ENCODE measurements at places on chromosomes 3 and 15.

- no peak for DNase-seq
Measured at GRCh38 chr15:71538181-71538580, 272.2 kb upstream of the NR2E3 start.

DNA sequence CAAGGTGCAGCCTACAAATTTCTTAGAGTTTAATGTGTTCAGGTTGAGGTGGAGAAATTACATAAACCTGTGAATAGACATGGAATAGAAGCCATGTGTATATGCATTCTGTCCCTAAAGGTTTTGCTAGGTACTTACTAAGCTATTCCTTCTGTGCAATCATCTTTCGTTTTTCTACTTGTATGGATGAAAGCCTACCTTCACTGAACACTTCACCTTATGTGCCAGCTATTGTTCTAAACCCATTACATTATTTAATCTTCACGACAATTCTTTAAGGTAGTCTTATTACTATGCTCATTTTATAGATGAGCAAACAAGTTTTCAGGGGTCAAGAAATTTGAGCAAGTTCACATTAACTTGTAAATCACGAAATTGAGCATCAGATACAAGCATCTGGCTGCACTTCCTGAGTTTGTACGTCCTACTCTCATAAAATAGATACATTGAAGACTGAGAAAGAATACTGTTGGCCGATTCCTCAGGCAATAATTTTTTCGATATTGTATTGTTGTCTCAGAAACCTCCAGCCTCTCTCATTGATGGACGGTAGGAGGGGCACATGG, 635 bp upstream of the RCN2 start:
- no peak for DNase-seq

GRCh38 chr3:159186581-159186980, 384.7 kb downstream of the MFSD1 start:
- DNase-seq = no peak

GRCh38 chr3:114626751-114627150, 332.9 kb downstream of the TIGIT start:
- DNase-seq = peak; percentile 20

GRCh38 chr15:74423431-74424257, 10.1 kb downstream of the SEMA7A start:
- DNase-seq = peak; percentile 55

DNA sequence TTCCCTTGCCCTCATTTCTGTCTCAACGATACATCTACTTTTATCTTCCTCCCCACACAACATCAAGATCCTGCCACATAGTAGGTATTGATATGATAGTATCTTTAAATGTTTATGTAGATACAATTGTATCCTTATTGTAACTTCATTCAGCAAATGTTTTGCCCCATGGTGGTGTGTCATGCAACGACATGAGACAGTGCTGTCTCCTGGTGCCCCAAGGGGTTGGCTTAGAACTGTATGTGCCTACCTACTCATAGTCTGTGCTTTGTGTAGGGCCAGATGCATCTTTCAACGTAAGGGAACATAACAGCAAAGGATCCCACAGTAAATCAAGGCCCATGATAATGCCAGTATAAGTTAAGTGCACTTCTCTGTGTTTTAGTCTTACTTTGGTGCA, 2.8 kb upstream of the CD47 start:
- DNase-seq = no peak

DNA sequence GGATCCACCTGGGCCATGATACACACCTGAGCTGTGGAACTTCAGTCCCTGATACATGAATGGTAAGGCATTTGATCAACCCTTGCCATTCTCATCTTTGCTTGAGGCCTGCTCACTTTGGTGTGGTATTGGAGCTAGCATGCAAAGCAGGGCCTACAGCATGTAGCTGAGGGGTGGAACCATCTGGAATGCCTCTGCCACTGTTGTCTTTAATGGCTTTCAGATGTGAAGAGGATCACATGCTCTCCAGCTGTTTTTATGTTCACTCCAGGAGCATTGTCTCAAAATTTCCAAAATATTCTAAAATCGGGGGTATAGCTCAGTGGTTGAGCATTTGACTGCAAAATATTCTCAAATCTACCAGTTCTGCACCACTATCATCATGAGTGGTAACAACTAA, 64.4 kb upstream of the PHLDB2 start:
- DNase-seq = no peak

DNA sequence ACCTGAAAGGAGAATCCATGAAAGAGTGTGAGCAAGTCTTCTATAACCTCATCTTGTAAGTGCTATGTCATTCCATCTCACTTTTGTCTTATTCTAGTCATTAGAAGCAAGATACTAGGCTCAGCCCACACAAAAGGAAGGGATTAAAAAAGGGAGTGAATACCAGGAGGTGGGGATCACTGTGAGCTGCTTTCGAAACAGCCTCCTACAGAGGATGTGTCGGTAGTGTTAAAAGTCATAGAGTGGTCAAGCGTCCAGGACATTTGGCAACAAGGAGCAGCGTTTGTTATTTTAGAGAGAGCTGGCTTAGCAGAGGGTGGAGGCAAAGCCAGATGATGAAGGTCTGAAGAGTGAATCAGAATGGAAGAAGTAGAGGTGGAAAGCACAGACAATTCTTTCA, 11.7 kb upstream of the ZNF148 start:
- peak; percentile 90 for DNase-seq
